ENCODE measurements at places on chromosomes 11 and 22. TPM values are rescaled to one million over a fixed set of nuclear protein-coding genes. Genes with fewer than 3 reads are reported as not detected.

Gene PHOX2A
- total RNA-seq: not detected

Gene C11orf16
- total RNA-seq: not detected

Gene OR52A1
- not detected for total RNA-seq

Gene KLHDC7B
- 1.9 TPM for total RNA-seq

Gene MSANTD4
- 19.8 TPM for total RNA-seq

Gene MYBPC3
- not detected for total RNA-seq

Gene MPZL2
- 0.95 TPM for total RNA-seq

Gene SPI1
- not detected for total RNA-seq

Gene CAPN5
- total RNA-seq: 17.4 TPM

Gene ARHGAP20
- 0.11 TPM for total RNA-seq

Gene CCDC81
- total RNA-seq: 4.5 TPM

Gene LMO1
- 0.46 TPM for total RNA-seq

Gene CARD18
- total RNA-seq: not detected

Gene CRYBA4
- total RNA-seq: 2.0 TPM

Gene ANO3
- total RNA-seq: 0.11 TPM

Gene ACRV1
- not detected for total RNA-seq

Gene CEP126
- total RNA-seq: 2.1 TPM
